ENCODE measurements at places on chromosomes 12 and 14.

DNA sequence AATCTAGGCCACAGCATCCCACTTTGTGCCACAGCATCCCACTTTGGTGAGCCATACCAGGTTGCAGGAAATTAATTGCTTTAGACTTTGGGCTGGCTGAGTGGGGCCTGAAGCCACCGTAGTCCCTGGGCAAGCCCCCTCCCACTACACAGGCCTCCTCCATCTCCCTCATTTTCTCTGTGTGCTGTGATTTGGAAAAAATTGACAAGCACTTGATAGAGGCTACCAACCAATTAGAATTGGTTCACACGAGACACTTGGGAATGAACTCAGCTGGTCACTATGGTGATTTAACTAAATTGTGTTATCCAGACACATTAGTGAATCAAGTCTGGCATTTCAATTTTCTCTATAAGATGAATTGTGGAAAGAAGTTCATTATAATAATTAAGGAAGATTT, 481.1 kb downstream of the DIO2 start:
- DNase-seq = no peak

DNA sequence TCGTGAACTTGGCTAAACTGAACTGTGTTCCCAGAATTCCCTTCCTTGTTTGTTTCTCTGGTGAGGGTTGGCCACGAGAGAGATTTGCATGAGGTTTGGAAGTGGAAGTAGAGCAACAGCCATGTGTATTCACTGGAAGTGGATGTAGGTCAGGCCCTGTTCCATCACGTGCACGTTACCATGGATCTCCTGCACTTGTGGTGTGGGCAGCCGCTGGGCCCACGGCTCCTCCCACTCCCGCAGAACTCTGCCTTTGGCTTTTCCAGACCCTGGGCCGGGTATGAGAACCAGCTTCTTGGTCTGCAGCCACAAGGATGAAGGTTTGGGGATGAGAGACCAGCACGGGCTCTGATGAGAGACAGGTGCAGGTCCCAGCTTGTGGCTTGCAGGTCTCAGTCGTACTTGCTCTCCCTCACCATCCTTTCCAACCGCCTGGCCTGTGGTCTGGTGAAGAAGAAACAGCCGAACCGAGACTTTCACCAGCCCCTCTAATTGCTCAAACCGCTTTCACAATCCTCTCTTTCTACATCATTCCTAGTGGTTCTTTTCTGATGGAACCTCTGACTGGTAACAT, 94.9 kb downstream of the DUSP16 start:
- DNase-seq = no peak

- DNase-seq = no peak
These were observed 22.3 kb downstream of the DDX24 start for GRCh38 chr14:94058674-94059138.

DNA sequence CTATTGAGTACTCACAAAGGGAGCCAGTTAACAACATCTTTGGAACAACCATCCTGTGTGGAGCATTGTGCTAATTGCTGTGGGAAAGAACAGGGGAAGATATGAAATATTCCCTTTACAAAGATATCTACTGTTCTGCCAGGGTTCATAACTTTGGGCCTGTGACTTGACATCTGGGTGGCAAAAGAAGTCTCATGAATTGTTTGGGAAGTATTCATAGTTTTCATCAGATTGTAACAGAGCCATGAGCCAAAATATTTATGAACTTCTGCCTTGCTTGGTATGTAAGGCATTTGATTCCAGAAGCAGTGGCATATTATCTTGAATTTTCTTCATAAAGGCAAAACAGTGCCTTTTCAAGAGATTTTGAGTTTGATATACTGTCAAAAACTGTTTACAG, 816.2 kb downstream of the DIO2 start:
- DNase-seq = no peak

- no peak for DNase-seq
These were observed 34.5 kb downstream of the IPO8 start for GRCh38 chr12:30661210-30661609.

DNA sequence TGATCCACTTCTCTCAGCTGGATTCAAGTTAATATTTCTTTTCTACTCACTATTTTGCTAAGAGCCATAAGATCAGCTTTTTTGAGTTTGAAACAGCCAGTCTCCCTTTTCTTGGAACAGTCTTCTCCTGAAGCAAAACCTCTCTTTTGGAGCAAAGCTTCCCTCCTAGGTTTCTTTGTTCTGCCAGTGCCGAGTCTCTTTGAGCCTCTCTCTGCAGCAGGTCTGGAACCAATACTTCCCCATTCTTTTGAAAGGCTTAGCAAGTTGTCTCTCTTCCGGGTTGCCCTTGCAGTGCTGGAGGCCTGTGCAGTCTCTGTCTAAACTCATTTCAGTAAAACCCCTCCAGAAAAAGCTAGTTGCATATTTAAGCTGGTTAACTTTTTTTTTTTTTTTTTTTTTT, 454.8 kb downstream of the NOVA1 start:
- no peak for DNase-seq

DNA sequence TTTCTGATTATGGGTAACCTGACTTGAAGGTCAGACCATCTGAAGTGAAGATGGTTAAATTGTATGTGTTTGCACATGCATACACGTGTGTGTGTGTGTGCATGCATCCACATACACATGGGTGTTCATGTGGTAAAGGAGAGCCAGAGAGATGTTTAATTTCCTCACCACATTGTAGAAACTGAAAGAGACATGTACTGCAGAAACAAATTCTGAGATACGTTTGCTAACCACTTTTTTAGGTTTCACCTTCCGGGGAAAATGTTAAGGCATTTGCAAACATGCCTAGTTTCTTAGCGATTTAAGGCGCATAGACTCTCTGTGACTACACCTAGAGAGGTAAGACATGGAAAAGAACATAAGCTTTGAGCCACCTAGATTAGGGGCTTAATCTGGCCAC, 362.9 kb downstream of the RAD51B start:
- no peak for DNase-seq

DNA sequence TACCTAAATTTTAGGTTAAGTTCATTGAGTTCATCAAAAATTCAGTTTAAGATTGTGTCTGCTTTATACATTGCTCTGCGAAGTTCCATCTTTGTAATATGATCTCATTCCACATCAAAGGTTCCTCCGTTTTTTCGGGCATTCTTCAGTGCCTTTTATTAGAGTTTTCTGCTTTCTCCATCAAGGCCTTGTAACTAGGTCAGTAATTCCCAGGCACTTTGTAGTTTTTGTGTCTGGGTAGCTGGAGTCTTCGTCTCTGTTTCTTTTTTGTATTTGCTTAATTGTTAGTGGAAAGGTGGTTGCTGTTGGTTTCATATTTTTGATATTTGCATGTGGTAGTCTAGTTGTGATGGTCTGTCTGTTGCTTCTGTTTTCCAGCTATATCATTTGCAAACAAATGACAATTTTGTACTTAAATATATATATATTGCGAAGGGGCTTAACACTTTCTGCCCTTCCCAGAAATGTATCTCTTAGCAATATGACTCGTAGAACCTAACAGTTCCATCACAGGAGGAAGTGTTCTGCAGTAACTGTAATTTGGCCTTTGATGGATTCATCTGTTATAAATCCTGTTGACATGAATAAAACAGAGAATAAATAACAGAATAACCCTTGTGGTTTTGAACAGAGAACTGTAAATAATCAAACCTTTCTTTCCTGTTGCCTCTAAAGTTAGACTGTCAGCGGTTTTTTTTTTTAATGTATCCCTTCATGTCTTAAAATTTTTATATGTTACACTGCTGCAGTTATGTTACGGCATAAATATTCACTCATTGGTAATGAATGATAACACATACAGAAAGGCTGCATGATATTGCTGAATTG, 88.4 kb upstream of the DYNC1H1 start:
- peak; percentile 38 for DNase-seq

DNA sequence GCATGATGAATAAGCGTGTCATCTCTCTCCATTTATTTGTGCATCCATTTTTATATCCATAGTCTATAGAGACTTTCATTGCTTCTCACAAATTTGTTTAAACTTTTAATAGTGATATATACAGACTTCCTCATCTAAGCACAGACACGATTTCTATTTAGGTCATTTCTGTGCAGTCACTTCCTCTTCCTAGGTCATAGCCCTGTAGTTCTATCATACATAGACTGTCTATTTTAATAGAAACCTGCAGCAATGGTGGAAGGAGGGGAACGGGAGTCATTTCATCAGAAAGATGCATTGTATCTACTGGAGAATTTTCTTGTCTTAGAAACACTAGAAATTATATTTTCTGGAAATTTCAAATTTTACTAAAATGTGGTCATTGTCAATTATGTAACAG, 133.4 kb upstream of the FGD4 start:
- DNase-seq = no peak

DNA sequence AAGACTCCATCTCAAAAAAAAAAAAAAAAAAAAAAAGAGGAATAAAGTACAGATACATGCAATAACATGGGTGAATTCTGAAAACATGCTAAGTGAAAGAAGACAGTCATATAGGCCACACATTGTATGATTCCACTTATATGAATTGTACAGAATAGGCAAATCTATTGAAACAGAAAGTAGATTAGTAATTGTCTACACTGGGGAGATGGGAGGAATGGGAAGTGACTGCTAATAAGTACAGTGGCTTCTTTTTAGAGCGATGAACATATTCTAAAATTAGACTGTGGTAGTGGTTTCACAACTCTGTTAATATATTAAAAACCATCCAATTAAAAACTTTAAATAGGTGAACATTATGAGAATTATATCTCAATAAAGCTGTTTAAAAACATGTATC, 74.4 kb downstream of the ANKS1B start:
- no peak for DNase-seq

- no peak for DNase-seq
These were observed 29.6 kb downstream of the WBP11 start for GRCh38 chr12:14773685-14774073.

GRCh38 chr12:67964456-67964855, 24.8 kb upstream of the IFNG-AS1 start:
- DNase-seq = no peak

DNA sequence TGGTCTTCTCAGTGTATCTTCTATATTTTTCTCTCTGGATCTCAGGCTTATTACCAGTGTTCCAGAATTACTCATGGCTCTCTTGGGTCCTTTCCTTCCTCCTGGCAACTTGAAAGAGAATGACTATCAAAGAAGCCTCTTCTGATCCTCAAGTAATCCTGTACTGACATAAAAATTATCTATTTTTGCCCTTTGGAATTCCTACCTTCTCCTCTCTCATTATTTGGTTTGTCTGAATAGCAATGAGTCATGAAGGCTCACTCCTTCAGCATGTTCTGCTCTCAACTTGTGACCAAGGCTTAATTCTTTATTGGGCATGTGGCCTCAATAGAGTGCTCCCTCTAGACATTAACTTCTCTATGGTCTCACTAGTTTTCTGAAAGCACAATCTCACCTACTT, 553.6 kb upstream of the ATP2B1 start:
- DNase-seq = no peak

DNA sequence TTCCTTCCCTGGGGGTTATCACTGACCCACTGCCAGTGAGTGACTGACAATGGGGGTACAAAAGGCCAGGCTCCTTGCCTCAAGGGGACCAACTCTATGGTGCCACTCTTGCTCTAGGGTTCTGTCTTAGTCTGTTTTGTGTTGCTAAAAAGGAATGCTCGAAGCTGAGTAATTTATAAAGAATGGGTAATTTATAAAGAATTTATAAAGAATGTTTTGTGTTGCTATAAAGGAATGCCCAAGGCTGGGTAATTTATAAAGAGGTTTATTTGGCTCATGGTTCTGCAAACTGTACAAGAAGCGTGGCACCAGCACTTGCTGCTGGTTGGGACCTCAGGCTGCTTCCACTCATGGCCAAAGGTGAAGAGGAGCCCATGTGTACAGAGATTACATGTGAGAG, 15.8 kb upstream of the RASSF8 start:
- DNase-seq = no peak

DNA sequence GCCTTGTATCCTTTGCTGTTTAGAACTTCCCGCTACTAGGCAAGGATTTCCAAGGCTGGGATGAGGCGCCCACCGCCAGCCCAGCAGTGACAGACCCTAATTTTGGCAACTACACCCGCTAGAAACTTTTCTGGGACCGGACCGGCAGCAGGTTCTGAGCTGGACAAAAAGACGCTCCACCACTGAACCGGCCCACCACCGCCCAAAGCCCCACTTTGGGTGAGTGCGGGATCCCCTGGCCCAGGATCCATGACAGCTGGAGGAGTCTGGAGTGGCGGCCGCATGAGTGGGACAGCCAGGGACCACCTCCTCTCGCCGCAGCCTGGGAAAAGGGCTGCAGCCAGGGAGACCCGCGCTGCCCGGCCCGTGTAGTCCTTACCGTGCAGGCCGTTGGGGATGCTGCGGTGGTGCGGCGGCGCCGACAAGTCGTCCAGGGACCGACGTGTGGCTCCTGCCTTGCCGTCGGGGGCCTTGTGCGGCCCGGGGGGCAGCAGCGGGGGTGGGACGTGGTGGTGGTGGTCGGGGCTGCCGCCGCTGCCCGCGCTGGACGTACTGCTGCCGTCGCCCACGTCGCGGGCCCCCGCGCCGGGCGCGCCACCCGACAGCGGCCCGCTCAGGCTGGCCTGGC, 1.1 kb downstream of the CCDC85C start:
- no peak for DNase-seq

GRCh38 chr12:71057330-71057729, 100.5 kb downstream of the TSPAN8 start:
- DNase-seq = no peak

- DNase-seq = no peak
These were observed 49.7 kb downstream of the C14orf132 start for GRCh38 chr14:96088911-96089310.
